Immature natural killer cell (primary cell): ENCODE measurements at places on chromosomes 2 and 18.

GRCh38 chr2:108640731-108641130 lies 78.6 kb upstream of the RANBP2 start:
- peaks cover 6% of the 10 kb centered on the region for H3K4me1 ChIP-seq
- peak overlapping the region; percentile 43 for H3K27ac ChIP-seq
- H3K27me3 ChIP-seq = peaks cover 5% of the 10 kb centered on the region
- no peak for DNase-seq
- H3K36me3 ChIP-seq = peaks cover 6% of the 10 kb centered on the region
- no peak overlapping the region for H3K4me3 ChIP-seq

- peak overlapping the region; percentile 97 for H3K4me3 ChIP-seq
- peaks cover 4% of the 10 kb centered on the region for H3K27me3 ChIP-seq
Measured at GRCh38 chr2:30224151-30224550, 7.2 kb upstream of the LBH start.

GRCh38 chr2:215071676-215072075 lies 66.8 kb downstream of the ABCA12 start:
- no peaks in the 10 kb centered on the region for H3K4me1 ChIP-seq
- no peaks in the 10 kb centered on the region for H3K36me3 ChIP-seq
- H3K4me3 ChIP-seq = no peak overlapping the region
- no peaks in the 10 kb centered on the region for H3K27me3 ChIP-seq
- no peak overlapping the region for H3K27ac ChIP-seq

- H3K36me3 ChIP-seq = no peaks in the 10 kb centered on the region
- peaks cover 8% of the 10 kb centered on the region for H3K4me1 ChIP-seq
- H3K4me3 ChIP-seq = no peak overlapping the region
- DNase-seq = no peak
- H3K27me3 ChIP-seq = peaks cover 7% of the 10 kb centered on the region
- H3K27ac ChIP-seq = no peak overlapping the region
Measured at GRCh38 chr2:176748662-176749061, 463.9 kb upstream of the HNRNPA3 start.

- H3K4me1 ChIP-seq = peaks cover 35% of the 10 kb centered on the region
- peak overlapping the region; percentile 95 for H3K27ac ChIP-seq
- H3K4me3 ChIP-seq = peak overlapping the region; percentile 99
Measured at GRCh38 chr2:112584891-112585250, 462 bp downstream of the CHCHD5 start.

- H3K36me3 ChIP-seq = no peaks in the 10 kb centered on the region
- DNase-seq = no peak
- peaks cover 5% of the 10 kb centered on the region for H3K27me3 ChIP-seq
- H3K4me1 ChIP-seq = no peaks in the 10 kb centered on the region
Measured at GRCh38 chr2:222805591-222806304, 55.1 kb upstream of the ACSL3 start.

DNA sequence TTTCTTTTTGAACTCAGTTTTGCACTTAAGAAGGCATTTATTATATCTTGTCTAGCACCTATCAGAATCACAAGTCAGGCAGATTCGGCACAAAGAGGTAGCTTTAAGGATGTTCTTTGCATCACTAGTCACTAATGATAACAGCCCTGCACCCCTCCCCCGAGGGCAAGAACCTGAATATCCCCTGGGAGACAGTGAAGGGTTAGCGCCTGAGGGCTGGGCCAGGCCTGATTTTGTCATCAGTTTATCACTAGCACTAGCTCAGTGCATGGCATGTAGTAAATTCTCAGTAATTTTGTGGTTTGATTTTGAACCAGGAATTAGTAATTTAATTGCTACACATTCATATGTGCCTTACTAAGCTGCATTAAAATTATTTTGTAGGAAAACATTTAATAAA lies 23.9 kb upstream of the HS6ST1 start:
- no peaks in the 10 kb centered on the region for H3K4me1 ChIP-seq
- no peaks in the 10 kb centered on the region for H3K36me3 ChIP-seq
- peaks cover 6% of the 10 kb centered on the region for H3K27me3 ChIP-seq
- no peak for DNase-seq
- no peak overlapping the region for H3K4me3 ChIP-seq

- no peak for DNase-seq
- H3K4me1 ChIP-seq = peaks cover 69% of the 10 kb centered on the region
- H3K27ac ChIP-seq = peak overlapping the region; percentile 56
- peaks cover 4% of the 10 kb centered on the region for H3K36me3 ChIP-seq
- no peak overlapping the region for H3K4me3 ChIP-seq
Measured at GRCh38 chr2:230737300-230737699, 24.7 kb downstream of the CAB39 start.

DNA sequence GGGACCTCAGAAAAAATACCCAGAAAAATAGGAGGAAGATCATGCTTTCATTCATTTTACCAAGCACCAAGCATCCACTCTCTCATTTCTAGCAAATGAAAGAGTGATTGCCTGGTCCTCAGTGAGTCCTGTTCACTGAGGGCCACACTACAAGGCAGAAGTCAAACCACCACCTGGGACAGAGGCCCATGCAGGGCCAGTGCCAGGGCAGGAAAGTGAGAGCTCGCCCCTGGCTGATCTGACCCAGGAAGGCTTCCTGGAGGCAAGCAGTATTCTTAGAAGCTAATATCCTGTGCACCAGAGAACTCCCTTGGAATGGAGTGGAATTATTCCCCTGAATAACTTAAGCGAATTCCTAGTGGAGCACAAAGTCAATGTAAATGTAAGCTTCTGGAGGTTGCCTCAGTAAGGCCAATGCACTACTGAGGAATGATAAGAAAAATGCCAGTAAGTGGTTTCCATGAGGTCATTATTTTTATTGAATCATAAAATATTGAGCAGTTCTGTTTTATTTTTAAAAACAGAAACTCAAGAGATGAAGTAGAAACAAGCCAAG lies 191.6 kb upstream of the ID2 start:
- no peak for DNase-seq
- H3K27me3 ChIP-seq = peaks cover 9% of the 10 kb centered on the region
- peak overlapping the region; percentile 99 for H3K27ac ChIP-seq
- H3K36me3 ChIP-seq = no peaks in the 10 kb centered on the region
- peaks cover 61% of the 10 kb centered on the region for H3K4me1 ChIP-seq

DNA sequence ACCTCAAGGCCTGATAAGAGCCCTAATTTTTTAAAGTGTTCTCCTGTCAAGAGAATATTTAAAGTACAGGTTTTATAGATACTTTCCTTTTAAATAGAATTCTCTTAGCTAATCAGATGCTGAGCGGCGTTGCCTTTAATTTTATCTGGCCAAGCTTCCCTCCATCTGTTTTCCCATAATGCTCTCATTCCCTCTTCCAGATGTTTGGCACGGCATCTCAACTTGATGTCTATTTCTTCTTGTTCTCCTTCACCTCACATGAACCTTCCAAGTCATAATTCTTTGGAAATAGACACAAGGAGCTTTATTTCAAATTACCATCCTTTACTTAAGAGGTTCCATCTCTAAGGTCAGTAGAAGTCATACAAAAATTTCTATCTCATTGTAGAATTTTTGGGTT lies 76.1 kb upstream of the CPO start:
- no peaks in the 10 kb centered on the region for H3K36me3 ChIP-seq
- no peak overlapping the region for H3K27ac ChIP-seq
- H3K4me3 ChIP-seq = no peak overlapping the region
- peaks cover 3% of the 10 kb centered on the region for H3K27me3 ChIP-seq
- H3K4me1 ChIP-seq = peaks cover 21% of the 10 kb centered on the region

- no peak overlapping the region for H3K27ac ChIP-seq
- H3K36me3 ChIP-seq = no peaks in the 10 kb centered on the region
- H3K4me3 ChIP-seq = no peak overlapping the region
- H3K27me3 ChIP-seq = peaks cover 6% of the 10 kb centered on the region
- no peaks in the 10 kb centered on the region for H3K4me1 ChIP-seq
Measured at GRCh38 chr2:160836755-160837154, 323.5 kb upstream of the TANK start.
